ENCODE measurements at places on chromosomes 4 and X.

- H3K4me1 ChIP-seq: no peaks in the 10 kb centered on the region
- H3K27me3 ChIP-seq: no peaks in the 10 kb centered on the region
- H3K36me3 ChIP-seq: no peaks in the 10 kb centered on the region
These were observed 87.0 kb downstream of the GLRA2 start for GRCh38 chrX:14616301-14616700.

- H3K27ac ChIP-seq: no peak overlapping the region
- H3K4me3 ChIP-seq: no peak overlapping the region
- no peak for ATAC-seq
These were observed 108.7 kb upstream of the PLS3 start for GRCh38 chrX:115452251-115452650.

- no peak overlapping the region for H3K4me3 ChIP-seq
- H3K4me1 ChIP-seq: no peaks in the 10 kb centered on the region
- no peak for ATAC-seq
- H3K27ac ChIP-seq: no peak overlapping the region
- H3K36me3 ChIP-seq: no peaks in the 10 kb centered on the region
These were observed 53.4 kb downstream of the ABCG2 start for GRCh38 chr4:88104902-88105610.

- H3K36me3 ChIP-seq: no peaks in the 10 kb centered on the region
- H3K27ac ChIP-seq: no peak overlapping the region
- no peaks in the 10 kb centered on the region for H3K4me1 ChIP-seq
- ATAC-seq: peak; percentile 71
- H3K27me3 ChIP-seq: no peaks in the 10 kb centered on the region
These were observed 2253.2 kb upstream of the TENM3 start for GRCh38 chr4:179989975-179990374.

DNA sequence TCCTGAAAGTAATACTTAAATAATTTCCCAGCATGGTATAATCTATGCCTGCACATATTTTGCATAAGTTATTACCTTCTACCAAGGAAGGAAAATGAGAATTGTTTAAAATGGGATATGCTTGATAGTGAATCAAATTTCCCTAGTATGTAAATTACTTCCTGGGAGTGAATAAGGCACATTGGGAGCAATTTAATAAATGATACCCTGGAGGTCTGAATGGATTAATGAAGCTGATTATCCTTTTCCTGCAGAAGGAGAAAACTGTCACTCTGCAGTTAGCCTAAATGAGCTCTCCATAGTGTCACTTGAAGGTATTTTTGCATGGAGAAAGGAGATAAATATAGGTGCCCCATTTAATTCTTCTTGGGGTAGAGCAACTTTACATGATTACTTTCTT, 2212.0 kb downstream of the PCDH7 start:
- H3K36me3 ChIP-seq: no peaks in the 10 kb centered on the region
- ATAC-seq: no peak
- no peaks in the 10 kb centered on the region for H3K27me3 ChIP-seq
- H3K27ac ChIP-seq: no peak overlapping the region
- H3K4me1 ChIP-seq: no peaks in the 10 kb centered on the region
- H3K4me3 ChIP-seq: no peak overlapping the region

DNA sequence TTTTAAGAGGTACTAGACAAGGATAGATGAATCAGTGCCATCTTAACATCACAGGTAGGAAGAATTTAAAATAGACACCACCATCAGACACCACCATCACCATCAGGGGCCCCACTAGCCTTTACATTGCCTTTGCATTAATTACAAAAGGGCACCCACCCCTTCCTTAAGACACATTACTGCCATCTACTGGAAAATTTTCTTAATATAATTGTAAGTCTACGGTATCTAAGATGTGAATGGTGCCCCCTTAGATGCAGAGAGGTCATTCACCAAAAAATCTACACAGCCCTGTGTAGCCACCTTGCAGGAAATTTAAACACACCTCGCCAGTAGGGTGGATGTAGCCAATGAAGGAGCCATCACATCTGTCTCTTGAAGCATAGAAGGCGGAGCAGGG, 184.1 kb downstream of the MID1IP1 start:
- no peaks in the 10 kb centered on the region for H3K4me1 ChIP-seq
- no peak overlapping the region for H3K27ac ChIP-seq
- no peaks in the 10 kb centered on the region for H3K27me3 ChIP-seq
- H3K36me3 ChIP-seq: no peaks in the 10 kb centered on the region
- ATAC-seq: no peak

GRCh38 chrX:55111578-55112254, 22.9 kb downstream of the PAGE2 start:
- no peaks in the 10 kb centered on the region for H3K27me3 ChIP-seq
- H3K27ac ChIP-seq: no peak overlapping the region
- H3K4me1 ChIP-seq: no peaks in the 10 kb centered on the region
- no peaks in the 10 kb centered on the region for H3K36me3 ChIP-seq

DNA sequence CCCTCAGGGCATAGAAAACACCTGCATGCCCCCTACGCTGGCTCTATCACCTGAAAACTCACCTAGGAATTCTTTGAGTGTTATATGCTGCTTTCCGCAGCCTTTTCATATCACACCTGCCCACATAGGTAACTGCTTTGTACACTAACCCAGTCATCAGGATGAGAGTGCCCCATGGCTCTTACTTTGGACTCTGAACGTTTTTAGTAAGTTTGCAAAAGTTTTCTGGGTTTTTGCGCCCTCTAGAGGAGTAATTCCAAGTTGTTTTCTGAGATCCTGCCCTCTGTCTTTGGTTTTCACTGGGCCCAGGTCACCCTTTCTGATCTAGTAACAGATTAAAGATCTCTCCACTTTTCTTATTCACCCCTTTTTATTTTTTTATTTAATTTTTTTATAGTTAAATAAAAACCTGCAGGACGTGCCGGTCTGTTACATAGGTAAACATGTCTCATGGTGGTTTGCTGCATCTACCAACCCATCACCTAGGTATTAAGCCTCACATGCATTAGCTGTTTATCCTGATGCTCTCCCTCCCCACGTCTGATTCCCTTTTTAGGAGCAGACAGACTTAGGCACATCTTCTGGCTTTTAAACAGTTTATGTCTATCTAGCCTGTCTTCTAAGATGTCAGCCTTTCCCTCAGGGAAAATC, 139.2 kb downstream of the NWD2 start:
- H3K27me3 ChIP-seq: peaks cover 8% of the 10 kb centered on the region
- no peaks in the 10 kb centered on the region for H3K4me1 ChIP-seq
- no peaks in the 10 kb centered on the region for H3K36me3 ChIP-seq
- no peak overlapping the region for H3K27ac ChIP-seq

GRCh38 chrX:111868726-111869638, 7.0 kb upstream of the TRPC5OS start:
- no peak overlapping the region for H3K4me3 ChIP-seq
- no peaks in the 10 kb centered on the region for H3K36me3 ChIP-seq
- H3K4me1 ChIP-seq: no peaks in the 10 kb centered on the region
- no peaks in the 10 kb centered on the region for H3K27me3 ChIP-seq
- H3K27ac ChIP-seq: no peak overlapping the region

DNA sequence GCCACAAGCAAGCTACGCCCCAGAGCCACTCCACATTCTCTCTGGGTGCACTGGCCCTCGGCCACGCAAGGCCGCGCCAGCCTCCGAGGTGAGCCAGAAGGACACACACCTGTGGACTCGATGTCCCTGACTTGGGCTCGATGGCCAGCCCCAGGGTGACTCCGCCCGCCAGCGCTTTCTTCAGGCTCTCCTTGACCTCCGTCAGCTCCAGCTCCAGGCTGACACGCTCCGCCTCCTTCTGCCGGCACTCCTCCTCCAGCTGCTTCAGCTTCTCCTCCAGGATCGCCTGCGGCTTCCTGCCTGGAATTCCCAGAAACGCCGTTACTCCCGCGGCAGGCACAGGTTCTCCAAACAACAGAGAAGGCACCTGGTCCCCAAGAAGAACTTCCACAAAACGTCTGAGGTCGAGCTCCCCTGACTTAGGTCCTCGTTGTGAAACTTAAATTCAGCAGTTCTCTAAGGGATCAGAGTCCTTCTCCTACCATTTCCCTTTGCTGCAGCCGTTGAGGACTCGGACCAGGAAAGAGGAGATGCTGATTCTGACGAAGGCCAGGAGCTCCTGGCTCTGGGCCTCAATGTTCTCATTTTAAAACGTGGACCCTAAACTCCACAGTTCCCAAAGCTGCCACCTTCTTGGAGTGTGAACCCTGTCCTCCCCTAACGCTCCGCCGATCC, 166.8 kb downstream of the AFAP1 start:
- no peaks in the 10 kb centered on the region for H3K36me3 ChIP-seq
- H3K27ac ChIP-seq: no peak overlapping the region
- peaks cover 15% of the 10 kb centered on the region for H3K4me1 ChIP-seq
- H3K27me3 ChIP-seq: peaks cover 67% of the 10 kb centered on the region

- no peaks in the 10 kb centered on the region for H3K36me3 ChIP-seq
- H3K27me3 ChIP-seq: no peaks in the 10 kb centered on the region
- H3K4me1 ChIP-seq: no peaks in the 10 kb centered on the region
- H3K4me3 ChIP-seq: no peak overlapping the region
These were observed 338.3 kb upstream of the GALNT7 start for GRCh38 chr4:172830295-172830764.

DNA sequence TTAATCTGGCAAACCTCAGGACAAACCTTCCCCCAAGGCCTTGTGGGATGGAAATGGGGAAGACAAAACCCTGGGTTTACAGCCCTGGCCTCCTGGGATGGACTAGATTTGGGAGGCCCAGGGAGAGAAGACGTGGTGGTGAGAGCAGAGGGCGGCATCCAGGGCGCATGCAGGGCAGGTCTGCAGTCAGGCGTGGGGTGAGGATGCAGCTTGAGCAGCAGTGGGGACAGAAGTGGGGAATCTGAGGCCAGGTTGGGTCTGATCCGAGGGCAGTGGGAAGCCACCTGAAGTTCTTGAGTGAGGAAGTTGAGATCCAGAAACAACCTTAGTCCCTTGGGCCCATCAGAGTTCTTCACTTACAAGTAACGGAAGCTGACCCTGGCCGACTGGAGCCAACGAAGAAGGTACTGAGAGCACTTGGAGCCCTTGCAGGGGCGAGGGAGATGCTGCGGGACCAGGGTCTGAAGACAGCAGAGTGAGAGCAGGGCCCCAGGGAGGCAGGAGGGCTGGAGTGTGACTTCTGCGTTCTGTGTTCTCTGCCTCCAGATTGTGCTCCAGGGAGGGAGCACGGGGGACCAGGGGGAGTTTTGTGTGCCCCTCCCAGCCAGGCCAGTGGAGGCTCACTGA, 42.0 kb upstream of the GPR78 start:
- no peak for ATAC-seq
- no peak overlapping the region for H3K27ac ChIP-seq
- peaks cover 8% of the 10 kb centered on the region for H3K4me1 ChIP-seq
- no peaks in the 10 kb centered on the region for H3K36me3 ChIP-seq
- peaks cover 11% of the 10 kb centered on the region for H3K27me3 ChIP-seq

- H3K27ac ChIP-seq: no peak overlapping the region
- H3K27me3 ChIP-seq: no peaks in the 10 kb centered on the region
- no peaks in the 10 kb centered on the region for H3K4me1 ChIP-seq
- ATAC-seq: no peak
- H3K36me3 ChIP-seq: no peaks in the 10 kb centered on the region
- H3K4me3 ChIP-seq: no peak overlapping the region
These were observed 195.1 kb downstream of the PWWP3B start for GRCh38 chrX:106363214-106363613.

DNA sequence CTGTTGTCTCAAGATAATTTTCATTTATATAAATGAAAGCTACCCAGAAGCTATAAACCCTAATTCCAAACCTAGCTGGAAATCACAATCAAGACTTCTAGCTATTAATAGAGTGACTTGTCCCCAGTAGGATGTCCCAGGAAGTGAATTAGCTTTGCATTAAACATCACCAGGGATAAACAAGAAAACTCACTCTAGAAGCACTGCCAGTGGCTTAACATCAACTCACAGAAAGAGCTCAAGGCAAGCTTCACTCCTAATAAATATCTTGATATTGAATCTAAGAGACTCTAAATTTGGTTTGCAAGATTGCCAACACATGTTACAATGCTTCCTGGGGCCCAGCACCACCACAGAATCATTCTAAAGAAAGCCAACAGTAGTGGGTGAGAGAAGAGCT, 468.7 kb upstream of the FAM241A start:
- H3K4me3 ChIP-seq: no peak overlapping the region
- ATAC-seq: no peak
- H3K36me3 ChIP-seq: no peaks in the 10 kb centered on the region
- no peaks in the 10 kb centered on the region for H3K4me1 ChIP-seq

DNA sequence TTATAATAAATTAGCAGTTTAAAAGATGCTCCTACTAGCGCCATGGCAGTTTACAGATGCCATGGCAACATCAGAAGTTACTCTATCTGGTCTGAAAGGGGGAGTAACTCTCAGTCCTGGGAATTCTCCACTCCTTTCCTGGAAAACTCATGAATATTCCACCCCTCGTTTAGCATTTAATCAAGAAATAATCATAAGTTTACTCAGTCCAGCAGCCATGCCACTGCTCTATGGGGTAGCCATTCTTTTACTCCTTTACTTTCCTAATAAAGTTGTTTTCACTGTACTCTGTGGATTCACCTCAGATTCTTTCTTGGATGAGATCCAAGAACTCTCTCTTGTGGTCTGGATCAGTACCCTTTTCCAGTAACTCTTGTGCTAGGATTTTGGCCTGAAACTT, 52.3 kb downstream of the GUCY1B1 start:
- no peaks in the 10 kb centered on the region for H3K27me3 ChIP-seq
- no peaks in the 10 kb centered on the region for H3K36me3 ChIP-seq
- H3K4me1 ChIP-seq: no peaks in the 10 kb centered on the region
- H3K4me3 ChIP-seq: no peak overlapping the region

DNA sequence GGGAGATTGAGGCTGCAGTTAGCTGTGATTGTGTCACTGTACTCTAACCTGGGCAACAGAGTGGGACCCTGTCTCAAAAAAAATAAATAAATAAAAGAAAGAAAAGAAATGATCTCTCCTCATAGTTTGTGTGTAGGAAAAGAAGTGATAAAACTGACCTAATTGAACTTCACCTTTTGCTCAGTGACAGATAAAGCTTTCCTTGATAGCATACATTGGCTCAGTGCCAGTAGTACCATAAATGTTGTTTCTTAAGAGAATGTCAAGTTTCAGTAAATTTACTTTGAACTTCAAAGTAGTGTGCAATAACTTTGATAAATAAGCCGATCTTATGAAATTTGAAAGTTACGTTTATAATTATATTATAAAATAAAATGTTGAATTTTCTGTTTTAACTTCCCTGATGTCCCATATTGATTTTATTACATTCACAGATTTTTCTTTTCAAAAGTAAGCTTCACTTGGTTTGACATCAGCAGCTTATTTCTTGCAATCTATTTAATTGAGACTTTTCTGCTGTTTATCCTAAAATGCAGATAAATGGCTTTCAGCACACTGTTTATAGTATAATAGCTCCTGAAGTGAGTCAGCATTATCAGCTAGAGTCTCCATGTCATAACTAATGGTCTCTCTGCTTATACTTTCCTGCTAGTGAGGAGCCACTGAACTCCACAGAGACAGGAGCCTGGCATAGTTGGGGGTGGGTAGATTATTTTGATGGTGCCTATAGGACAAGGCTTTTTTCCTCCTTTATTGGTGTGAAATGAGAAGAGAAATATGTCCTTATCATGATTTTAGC, 330.1 kb downstream of the BMPR1B start:
- H3K36me3 ChIP-seq: no peaks in the 10 kb centered on the region
- no peak overlapping the region for H3K4me3 ChIP-seq

GRCh38 chr4:16843831-16844508, 54.5 kb downstream of the LDB2 start:
- H3K27me3 ChIP-seq: no peaks in the 10 kb centered on the region
- no peaks in the 10 kb centered on the region for H3K36me3 ChIP-seq
- H3K4me1 ChIP-seq: no peaks in the 10 kb centered on the region
- H3K27ac ChIP-seq: no peak overlapping the region
- no peak for ATAC-seq

All from stimulated activated memory B cell treated with anti-CD40 and anti-IgM and Interleukin-4, amounts not matched to agents 10 μg/mL and 1 μg/mL and 100 μg/mL, for 72 hours (primary cell).